Activated CD4-positive, alpha-beta memory T cell treated with anti-CD3 and anti-CD28 coated beads, Interleukin-2, amount 10 ng/mL, durations not matched to agents 7 days and 5 days (primary cell): ENCODE measurements at places on chromosomes 2 and 18.

DNA sequence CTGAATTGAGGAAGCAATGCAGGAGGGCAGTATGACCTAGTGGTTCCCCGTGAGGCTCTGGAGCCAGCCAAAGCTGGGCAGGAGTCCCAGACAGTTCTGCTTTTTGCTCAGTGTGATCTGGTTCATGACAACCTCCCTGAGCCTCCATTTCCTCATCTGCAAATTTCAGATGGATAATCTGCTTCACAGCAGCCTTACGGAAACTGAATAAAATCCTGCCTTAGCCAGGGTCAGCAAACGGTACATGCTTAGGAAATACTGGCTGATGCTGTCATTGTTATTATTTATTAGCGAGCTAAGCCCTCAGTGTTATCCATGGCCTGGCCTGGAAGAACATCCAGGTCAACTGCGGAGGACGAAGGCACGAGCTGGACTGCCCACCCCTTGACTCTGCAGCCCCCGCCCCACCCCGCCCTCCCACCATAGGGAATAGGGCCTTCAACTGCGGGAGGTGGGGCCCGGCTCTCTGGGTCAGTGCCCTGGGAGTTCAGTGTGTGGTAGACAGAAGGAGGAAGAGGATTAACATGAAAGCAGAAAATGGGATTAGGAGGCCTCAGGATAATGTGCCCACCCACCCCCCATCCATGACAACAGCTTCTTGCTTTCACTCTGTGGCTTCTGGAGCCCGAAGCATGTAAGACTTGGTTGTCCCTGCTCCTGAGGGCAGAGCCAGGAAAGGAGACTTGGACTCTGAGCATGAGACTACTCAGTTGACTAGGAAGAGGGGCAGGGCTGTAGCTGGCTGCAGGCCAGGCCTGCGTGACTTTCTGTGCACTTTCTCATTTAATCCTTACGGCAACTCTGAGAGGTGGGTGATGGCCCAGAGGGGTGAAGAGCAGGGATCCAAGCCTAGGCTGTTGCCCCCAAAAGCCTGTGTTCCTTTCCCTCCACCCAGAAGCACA lies 13.1 kb downstream of the PKDCC start:
- H3K27me3 ChIP-seq: peaks cover 17% of the 10 kb centered on the region
- H3K4me3 ChIP-seq: no peak overlapping the region
- no peaks in the 10 kb centered on the region for H3K36me3 ChIP-seq
- H3K4me1 ChIP-seq: no peaks in the 10 kb centered on the region

DNA sequence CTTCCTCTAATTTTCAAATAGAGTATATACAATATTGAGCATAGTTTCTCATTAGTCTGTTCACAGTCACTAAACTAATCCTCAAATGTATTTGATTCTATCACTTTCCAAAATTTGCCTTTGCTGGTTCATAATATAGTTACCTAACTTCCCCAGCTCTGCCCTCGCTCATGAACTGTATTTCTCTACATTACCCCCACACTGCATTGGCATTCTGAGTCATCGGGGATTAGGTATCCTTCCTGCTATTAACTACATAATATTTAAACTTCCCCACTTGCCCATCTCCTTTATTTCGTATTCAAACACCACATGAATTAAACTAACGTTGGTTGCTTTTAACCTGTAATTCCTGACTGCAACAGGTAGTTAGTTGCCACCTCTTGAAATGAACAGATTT lies 14.8 kb upstream of the CLASP1 start:
- no peaks in the 10 kb centered on the region for H3K27me3 ChIP-seq
- peaks cover 30% of the 10 kb centered on the region for H3K36me3 ChIP-seq
- no peaks in the 10 kb centered on the region for H3K4me1 ChIP-seq
- DNase-seq: no peak

DNA sequence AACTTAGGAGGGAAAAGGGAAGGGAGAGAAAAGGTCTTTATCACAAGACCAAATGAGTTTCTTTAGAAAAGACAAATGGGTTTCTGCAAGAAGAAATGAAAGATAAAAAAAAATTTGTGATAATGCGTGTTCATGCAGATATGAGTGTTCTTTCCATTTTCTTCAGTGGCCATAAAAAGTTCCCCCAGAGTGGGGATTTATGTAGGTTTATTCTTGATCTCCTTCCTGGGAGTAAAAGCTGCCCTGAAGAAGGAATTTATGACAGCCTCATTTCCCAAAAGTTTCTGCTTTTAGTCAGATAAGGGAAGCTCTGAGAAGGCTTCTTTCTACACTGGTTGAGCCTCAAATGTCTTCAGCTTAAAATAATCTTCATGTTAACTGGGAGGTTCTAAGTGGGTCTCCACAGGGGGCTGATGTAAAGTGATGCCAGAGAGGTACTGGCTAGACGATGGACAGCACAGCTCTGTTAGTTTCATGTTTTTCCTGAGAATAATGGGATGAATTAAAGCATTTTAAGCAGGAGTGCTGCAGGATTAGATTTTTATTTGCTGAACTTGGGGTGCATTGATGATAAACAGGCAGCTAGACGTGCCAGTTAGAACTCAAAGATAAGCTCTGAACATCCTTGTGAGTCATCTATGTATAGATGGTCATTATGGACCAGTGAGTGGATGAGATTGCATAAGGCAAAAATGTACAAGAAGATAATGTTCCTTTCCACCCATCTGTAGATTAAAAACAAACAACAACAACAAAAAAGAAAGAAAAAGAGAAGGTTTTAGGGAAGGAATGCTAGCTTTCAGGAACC lies 99.4 kb upstream of the MSH2 start:
- H3K27me3 ChIP-seq: peaks cover 39% of the 10 kb centered on the region
- H3K4me3 ChIP-seq: no peak overlapping the region
- peaks cover 5% of the 10 kb centered on the region for H3K4me1 ChIP-seq
- H3K27ac ChIP-seq: no peak overlapping the region
- DNase-seq: no peak
- no peaks in the 10 kb centered on the region for H3K36me3 ChIP-seq

GRCh38 chr2:141611981-141612380 lies 518.8 kb downstream of the LRP1B start:
- no peaks in the 10 kb centered on the region for H3K36me3 ChIP-seq
- no peak overlapping the region for H3K27ac ChIP-seq
- H3K4me3 ChIP-seq: no peak overlapping the region
- H3K4me1 ChIP-seq: no peaks in the 10 kb centered on the region
- no peaks in the 10 kb centered on the region for H3K27me3 ChIP-seq
